Suppressor macrophage (primary cell): ENCODE measurements at places on chromosomes 6 and 20.

DNA sequence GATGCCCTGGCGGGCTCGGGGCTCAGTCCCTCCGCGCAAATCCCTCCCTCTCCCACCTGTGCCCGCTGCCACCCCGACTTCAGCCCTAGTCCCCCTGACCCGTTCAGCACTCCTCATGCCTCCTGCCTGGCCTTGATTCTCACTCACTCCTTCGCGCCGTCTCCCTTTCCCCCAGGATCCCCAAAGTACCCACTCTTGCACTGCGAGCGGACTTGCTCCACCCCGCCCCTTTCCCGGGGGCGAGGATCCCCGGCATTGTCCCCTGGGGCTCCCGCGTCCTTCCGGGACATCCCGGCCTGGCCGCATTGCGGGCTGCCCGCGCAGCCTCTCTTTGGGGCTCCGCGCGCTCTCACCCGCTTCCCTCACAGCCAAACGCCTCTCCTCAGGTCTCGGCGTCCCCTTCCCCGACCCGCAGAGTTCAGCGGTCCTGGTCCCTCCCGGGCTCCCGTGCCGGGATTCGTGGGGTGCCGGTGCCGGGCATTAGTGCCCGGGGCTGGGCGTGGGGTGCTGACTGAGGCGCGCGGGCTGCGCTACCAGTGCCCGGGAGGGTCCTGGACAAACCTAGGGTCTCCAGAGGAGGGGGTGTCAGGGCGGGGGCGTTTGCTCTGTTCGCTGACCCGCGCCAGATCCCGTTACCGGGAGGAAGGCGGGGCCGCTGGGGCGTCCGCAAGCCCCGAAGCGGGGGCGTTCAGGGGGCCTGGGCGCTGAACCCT, 45.5 kb upstream of the SUPT3H start:
- peak; percentile 56 for DNase-seq

GRCh38 chr6:121442576-121442975, 7.1 kb downstream of the GJA1 start:
- DNase-seq, result no peak

DNA sequence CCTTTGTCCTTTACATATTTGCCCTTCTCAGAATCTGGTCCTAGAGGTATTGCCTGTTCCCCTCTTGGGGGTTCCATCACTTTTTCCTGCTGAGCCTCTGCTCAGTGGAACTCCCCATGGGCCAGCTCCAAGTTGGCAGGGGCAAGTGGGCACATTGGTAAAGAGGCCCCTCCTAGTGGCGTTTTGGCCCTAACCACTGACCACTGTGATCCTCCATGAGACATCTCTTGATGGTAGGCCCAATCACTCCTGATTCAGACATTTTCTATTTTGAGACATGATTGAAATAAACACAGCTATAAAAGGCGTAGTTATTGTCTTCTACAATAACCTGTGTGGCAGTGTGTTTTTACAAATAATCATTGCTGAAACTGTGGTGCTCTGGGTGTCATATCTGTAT, 83.0 kb downstream of the RREB1 start:
- no peak for DNase-seq

DNA sequence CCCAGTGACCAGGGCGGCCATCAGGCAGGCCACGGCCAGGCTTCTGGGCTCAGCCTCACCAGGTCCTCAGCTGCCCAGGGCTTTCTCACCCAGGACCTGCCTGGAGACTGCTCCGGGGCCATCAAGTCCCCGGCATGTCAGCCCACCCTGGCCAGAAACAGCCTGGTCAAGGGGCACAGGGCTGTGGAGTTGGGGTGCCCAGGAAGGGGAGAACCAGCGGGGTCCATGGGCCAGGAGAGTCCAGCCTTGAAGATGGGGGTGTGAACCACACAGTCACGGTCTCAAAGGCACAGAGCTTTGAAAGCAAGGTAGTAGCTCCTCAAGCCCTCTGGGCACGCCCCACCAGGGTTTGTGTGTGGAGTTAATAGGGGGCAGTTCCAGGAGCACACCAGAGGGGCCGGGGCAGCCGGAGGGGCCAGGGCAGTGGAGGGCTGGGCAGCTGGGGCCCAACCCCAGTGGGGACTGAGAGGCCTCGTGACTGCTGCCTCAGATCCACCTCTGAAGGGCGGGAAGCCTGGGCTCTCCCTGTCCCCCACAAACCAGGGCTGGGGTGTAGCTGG, 48.0 kb upstream of the BHLHE23 start:
- no peak for DNase-seq

DNA sequence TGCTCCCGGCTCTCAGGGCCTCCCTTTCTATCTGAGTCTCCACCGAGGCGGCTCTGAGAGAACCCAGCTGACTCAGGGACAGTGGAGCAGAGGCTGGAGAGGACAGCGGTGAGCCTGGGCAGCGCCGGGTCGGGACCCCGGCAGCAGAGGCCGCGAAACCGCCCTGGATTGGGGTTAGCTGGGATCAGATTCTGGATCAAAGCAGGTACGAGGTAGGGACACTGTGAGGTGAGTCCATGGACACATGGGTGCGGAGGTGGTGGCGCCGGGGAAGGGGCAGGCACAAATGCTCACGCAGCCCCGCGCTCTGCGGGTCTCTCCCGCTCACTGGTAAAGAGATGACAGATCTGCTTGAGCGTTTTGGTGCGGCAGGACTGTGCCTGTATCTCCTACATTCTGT, 146.4 kb upstream of the GGTLC1 start:
- no peak for DNase-seq

- no peak for DNase-seq
These were observed 1310.1 kb downstream of the EPHA7 start for GRCh38 chr6:92109256-92109655.

DNA sequence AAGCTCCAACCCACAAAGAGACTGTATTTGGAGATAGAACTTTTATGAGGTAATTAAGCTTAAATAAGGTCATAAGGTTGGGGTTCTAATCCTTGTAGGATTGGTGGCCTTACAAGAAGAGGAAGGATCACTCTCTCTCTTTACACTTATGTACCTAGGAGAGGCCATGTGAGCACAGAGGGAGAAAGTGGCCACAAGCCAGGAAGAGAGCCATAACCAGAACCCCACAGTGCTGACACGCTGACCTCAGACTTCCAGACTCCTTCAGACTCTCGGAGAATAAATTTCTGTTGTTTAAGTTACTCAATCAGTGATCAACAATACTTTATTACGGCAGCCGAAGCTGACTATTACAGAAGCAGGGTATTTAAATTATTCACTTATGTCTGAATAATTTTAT, 430.5 kb upstream of the EPHA7 start:
- DNase-seq, result no peak

- DNase-seq, result no peak
These were observed 14.9 kb upstream of the CTCFL start for GRCh38 chr20:57539889-57540288.

DNA sequence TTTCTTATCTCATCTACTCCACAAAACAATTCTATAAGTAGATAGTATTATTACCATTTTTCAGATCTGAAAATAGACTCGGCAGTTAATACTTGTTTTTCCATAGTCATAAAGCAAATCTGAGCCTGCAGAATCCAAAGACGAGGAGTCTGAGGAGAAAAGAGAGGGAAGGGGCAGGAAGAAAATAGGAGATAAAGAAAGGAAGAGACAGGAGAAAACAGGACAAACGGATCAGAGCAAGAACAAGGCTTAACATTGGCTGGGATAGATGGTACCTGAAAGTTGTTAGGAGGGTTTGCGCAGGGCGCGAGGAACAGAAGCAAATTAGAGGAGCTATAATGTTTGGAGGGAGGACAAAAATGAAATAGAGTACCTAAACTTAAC, 639 bp upstream of the PPIL1 start:
- no peak for DNase-seq

GRCh38 chr6:45930420-45931040, 85.1 kb downstream of the CLIC5 start:
- DNase-seq, result peak; percentile 71

- DNase-seq, result no peak
These were observed 27.5 kb downstream of the PXDC1 start for GRCh38 chr6:3723966-3724365.

GRCh38 chr6:22838345-22838744, 269.0 kb downstream of the HDGFL1 start:
- DNase-seq, result no peak

GRCh38 chr6:20814494-20814893, 280.2 kb downstream of the CDKAL1 start:
- DNase-seq, result no peak

DNA sequence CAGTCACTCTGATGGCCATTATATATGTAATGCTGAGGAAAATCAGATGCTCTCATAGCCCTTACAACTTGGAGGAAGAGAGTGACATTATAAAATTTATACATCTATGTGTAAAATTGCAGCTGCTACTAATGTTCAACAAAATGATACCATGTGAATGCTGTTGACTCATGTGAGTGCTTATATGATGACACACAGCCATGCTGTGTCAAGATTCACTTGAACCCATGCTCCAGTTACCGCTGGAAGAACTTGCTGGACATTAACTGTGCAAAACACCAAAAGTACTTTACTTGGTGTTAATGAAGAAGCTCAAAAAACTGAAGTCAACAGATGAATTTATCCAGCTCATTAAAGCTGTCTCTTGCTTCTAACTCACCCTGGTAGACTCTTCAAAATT, 318.9 kb upstream of the PLCB4 start:
- DNase-seq, result no peak

DNA sequence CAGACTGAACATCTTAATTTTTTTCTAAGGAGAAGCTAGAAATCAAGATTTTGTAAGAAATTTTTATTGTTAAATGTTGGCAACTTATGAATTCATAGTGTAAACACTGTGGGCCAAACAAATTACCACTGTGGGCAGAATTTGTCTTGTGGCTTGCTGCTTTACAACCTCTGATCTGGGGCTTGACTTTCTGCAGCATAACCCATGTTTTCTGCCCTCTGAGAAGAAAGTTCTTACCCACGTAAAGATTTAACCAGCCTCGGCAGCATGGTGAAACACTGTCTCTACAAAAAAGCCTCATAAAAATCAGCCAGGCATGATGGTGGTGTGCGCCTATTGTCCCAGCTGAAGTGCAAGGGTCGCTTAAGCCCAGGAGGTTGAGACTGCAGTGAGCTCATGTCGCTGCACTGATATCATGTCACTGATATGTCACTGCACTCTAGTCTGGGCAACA, 12.9 kb downstream of the ITCH start:
- DNase-seq, result no peak
